A549 treated with dexamethasone at 1 μM for 4 hours (cell line): ENCODE measurements at places on chromosomes 7 and 10. TPM values are rescaled to one million over a fixed set of nuclear protein-coding genes. Genes with fewer than 3 reads are reported as not detected.

FFAR4 gene
- total RNA-seq: 0.06 to 0.13 TPM (median 0.09 TPM) in 5 replicates

PNLIPRP1 gene
- total RNA-seq: not detected in 5 replicates

WNT8B gene
- 0.05 TPM in 1 of 5 replicates, not detected in the others for total RNA-seq

BAMBI gene
- 9.3 to 12.6 TPM (median 11.3 TPM) in 5 replicates for total RNA-seq

PRPF18 gene
- total RNA-seq: 19.5 to 24.3 TPM (median 20.6 TPM) in 5 replicates

RARRES2 gene
- total RNA-seq: 0.28 TPM in 1 of 5 replicates, not detected in the others

CYP2C8 gene
- not detected in 5 replicates for total RNA-seq

GPR146 gene
- total RNA-seq: 0.79 to 2.0 TPM (median 1.6 TPM) in 5 replicates

FASTK gene
- total RNA-seq: 46.1 to 78.7 TPM (median 71.2 TPM) in 5 replicates

AGR2 gene
- total RNA-seq: 106 to 173 TPM (median 149 TPM) in 5 replicates

ASZ1 gene
- not detected in 5 replicates for total RNA-seq

KIF11 gene
- total RNA-seq: 33.3 to 44.4 TPM (median 37.3 TPM) in 5 replicates

GAD2 gene
- not detected in 5 replicates for total RNA-seq

PRSS58 gene
- not detected in 5 replicates for total RNA-seq

SLC18A2 gene
- 0.02 to 0.04 TPM in 2 of 5 replicates, not detected in the others for total RNA-seq

ACTL6B gene
- not detected in 5 replicates for total RNA-seq

DENND2A gene
- total RNA-seq: 0.59 to 1.1 TPM (median 0.78 TPM) in 5 replicates

CYP26C1 gene
- 0.02 TPM in 1 of 5 replicates, not detected in the others for total RNA-seq

ABLIM1 gene
- 33.8 to 56.6 TPM (median 44.8 TPM) in 5 replicates for total RNA-seq

FOXI2 gene
- not detected in 5 replicates for total RNA-seq

CLEC5A gene
- total RNA-seq: not detected in 5 replicates

ACHE gene
- 1.6 to 3.3 TPM (median 2.6 TPM) in 5 replicates for total RNA-seq

PDK4 gene
- total RNA-seq: 23.4 to 37.9 TPM (median 29.4 TPM) in 5 replicates

EGR2 gene
- 0.21 to 0.50 TPM (median 0.38 TPM) in 5 replicates for total RNA-seq

ELMO1 gene
- 3.1 to 4.0 TPM (median 3.6 TPM) in 5 replicates for total RNA-seq

KIAA1217 gene
- 1.0 to 1.9 TPM (median 1.4 TPM) in 5 replicates for total RNA-seq

PRF1 gene
- total RNA-seq: 0.02 to 0.16 TPM (median 0.05 TPM) in 3 of 5 replicates, not detected in the others

KAZALD1 gene
- 2.0 to 3.3 TPM (median 2.9 TPM) in 5 replicates for total RNA-seq

AMPH gene
- 0.04 to 0.27 TPM (median 0.12 TPM) in 5 replicates for total RNA-seq

GIMAP1 gene
- not detected in 5 replicates for total RNA-seq

EVX1 gene
- total RNA-seq: 0.07 to 0.19 TPM (median 0.13 TPM) in 5 replicates

TFPI2 gene
- total RNA-seq: 220 to 251 TPM (median 238 TPM) in 5 replicates

PVRIG gene
- not detected in 5 replicates for total RNA-seq

PILRB gene
- total RNA-seq: 12.1 to 32.0 TPM (median 25.1 TPM) in 5 replicates

SH2D4B gene
- 0.05 to 0.19 TPM (median 0.07 TPM) in 5 replicates for total RNA-seq

FEZF1 gene
- not detected in 5 replicates for total RNA-seq

HACD1 gene
- 40.2 to 61.8 TPM (median 52.7 TPM) in 5 replicates for total RNA-seq

ADIRF gene
- total RNA-seq: 0.14 TPM in 1 of 5 replicates, not detected in the others

ADAM22 gene
- total RNA-seq: 0.17 to 0.47 TPM (median 0.32 TPM) in 5 replicates

SIRT1 gene
- 15.6 to 19.0 TPM (median 16.8 TPM) in 5 replicates for total RNA-seq
